ENCODE measurements at places on chromosomes 12 and 14. TPM values are rescaled to one million over a fixed set of nuclear protein-coding genes. Genes with fewer than 3 reads are reported as not detected.

GRCh38 chr14:65594153-65594881 lies 181.8 kb downstream of the FUT8 start:
- no peak for ATAC-seq

GRCh38 chr12:32671930-32672780 lies 6.9 kb upstream of the DNM1L start:
- ATAC-seq, result peak; percentile 81

The RAP1B gene
- total RNA-seq, result 218 TPM

DNA sequence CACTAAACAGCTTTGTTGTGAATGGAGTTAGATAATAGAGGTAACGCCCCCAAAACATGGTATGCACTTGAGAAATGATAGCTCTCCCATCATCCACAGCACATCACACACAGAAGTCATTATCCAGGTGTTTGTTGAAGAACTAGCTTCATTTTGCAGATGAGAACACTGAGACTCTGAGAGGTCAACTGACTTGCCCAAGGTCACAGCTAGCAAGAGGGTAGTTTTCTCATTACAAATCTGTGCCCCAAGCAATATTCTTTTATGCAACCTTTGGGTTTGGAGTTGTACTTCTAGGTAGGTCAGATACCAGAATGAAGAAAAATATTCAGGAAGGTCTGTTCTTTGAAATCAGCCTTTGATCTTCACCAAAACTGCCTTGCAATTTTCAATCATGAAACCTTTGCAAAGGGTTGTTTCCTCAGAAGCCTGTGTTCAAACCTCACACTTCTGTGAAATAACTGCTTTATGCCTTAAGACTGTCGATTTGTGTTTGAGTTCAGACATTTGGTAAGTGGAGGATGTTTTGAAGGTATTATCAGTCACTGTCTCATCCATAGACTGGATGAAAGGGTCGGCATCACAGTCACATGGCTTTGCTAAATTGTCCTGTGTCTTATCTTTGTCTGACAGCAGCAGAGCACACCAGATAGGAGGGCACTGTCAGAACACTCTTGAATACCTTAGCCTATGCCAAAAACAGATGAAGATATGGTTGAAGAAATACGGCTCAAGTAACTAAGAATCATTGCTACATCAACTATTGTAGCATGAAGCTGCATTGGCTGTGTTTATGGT lies 233.2 kb upstream of the BTG1 start:
- ATAC-seq, result no peak

DNA sequence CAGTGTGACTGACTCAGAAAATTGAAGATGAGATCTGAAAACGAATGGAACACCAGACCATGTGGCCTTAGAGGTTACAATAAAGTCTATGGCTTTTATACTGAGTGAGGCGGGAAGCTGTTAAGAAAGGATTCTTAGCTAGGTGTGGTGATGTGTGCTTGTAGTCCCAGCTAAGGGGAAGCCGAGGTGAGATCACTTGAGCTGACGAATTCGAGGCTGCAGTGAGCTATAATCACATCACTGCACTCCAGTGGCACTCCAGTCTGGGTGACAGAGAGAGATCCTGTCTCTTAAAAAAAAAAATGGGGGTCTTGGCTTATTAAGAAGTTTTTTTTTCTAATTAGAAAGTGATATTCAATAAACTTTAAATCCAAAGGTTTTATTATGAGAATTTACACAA lies 678.6 kb downstream of the TMTC2 start:
- ATAC-seq, result no peak

- no peak for ATAC-seq
Observed at GRCh38 chr12:62879691-62880090, 55.3 kb downstream of the PPM1H start.

DNA sequence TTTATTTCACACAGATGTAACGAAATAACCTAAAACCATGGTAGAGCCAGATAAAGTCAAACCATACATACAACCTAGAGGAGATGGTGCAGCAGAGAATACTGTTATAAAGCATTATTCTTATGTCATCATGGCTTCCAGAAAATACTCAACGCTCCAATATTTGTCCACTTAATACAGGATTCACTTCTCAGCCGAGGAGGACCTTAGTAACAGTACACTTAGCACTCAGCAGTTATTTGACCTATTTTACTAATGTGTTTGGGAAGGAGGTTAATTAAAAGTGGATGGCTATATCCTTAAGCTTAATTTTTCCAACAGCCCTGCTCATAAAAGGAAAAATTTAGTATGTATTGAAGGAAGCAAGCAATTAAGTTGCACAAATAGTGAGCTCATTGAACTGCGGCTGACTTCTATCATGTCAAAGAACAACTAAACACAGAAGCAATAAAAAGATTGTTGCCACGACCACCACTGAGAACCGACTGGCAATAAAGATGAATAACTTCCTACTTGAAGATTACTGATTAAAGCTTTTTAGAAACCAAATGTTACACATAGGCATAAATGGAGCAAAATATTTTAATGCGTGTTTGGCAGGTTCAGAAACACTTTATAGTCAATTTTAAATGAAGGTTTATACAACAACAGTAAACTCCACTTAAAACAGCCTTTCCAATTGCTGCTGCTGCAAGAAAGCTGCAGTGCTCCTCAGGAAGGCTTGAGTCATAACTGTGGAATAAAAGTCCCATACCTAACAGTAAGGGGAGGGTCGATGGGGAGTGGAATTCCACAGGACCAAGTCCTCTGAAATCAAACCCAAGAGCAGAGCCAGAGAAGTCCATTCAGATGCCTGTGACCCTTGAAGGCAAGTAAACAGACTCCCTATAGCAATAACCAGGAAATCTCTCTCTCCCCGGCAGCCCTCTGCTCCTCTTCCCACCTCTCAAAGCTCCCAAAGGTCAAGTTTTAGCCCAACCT lies 218.9 kb upstream of the CDKN3 start:
- ATAC-seq, result no peak

The KCNMB4 gene
- 4.0 TPM for total RNA-seq

The IL26 gene
- not detected for total RNA-seq

- no peak for ATAC-seq
Observed at GRCh38 chr12:4267704-4268328, 5.7 kb upstream of the CCND2 start.

The RD3L gene
- total RNA-seq, result not detected

GRCh38 chr12:49212572-49212971 lies 23.7 kb upstream of the TUBA1A start:
- no peak for ATAC-seq

DNA sequence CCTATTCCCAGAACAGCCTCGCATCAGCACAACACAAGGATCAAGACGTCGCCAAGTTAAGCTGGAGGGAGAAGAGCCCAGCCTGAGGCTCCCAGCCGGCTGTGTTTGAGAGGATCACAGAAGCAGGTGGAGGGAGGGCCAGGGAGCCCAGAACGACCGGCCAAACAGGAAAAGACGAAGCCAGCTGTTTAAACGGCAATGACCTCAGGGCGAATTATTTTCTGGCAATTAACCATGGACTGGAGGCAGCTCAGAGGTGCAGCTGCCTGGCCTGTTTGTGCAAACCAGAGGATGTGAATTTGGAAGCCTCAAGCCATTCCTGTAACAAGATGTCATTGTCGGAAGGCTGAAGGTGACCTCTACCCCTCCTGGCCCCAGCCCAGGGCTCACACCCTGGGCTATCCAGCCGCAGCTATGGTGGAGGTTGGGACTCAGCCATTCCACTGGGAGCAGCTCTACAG lies 175.8 kb upstream of the PRMT8 start:
- ATAC-seq, result peak; percentile 86

The KLRC1 gene
- 1.1 TPM for total RNA-seq

The NPAS3 gene
- total RNA-seq, result 2.3 TPM

All from gastroesophageal sphincter (tissue), 4 donors.